ENCODE measurements at places on chromosomes 4 and X. TPM values are rescaled to one million over a fixed set of nuclear protein-coding genes. Genes with fewer than 3 reads are reported as not detected.
A peak's percentile ranks its signal among the peaks of the same experiment; 100 is the strongest.

DNA sequence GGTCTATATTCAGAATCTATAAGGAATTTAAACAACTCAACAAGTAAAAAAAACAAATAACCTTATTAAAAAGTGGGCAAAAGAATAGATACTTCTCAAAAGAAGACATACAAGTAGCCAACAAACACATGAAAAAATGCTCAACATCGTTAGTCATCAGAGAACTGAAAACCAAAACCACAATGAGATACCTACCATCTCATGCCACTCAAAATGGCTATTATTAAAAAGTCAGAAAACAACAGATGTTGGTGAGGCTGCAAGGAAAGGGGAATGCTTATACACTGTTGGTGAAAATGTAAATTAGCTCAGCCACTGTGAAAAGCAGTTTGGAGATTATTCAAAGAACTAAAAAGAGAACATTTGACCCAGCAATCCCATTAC is 201.6 kb downstream of the QDPR start:
- peaks cover 6% of the 10 kb centered on the region for H3K27me3 ChIP-seq
- H3K36me3 ChIP-seq, result no peaks in the 10 kb centered on the region
- H3K4me3 ChIP-seq, result no peak overlapping the region
- H3K27ac ChIP-seq, result no peak overlapping the region
- H3K4me1 ChIP-seq, result no peaks in the 10 kb centered on the region

DNA sequence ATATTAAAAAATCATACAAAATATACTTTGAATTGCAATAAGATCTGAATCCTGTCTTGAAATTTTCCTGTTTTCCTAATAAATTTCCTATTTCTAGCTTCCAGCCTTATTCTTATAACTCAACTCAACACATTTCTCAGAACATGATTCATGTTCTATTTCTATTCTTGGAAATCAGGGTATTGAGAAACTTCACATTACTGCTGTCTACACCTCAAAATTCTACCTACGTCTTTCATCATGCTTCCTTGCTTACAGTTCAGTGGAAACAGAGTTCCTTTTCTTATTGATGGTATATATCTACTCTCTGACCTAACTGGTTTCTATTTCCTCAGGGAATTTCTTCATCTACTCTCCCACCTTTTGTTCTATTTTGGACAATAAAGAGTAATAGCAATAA is 2139.0 kb downstream of the ARAP2 start:
- DNase-seq, result no peak
- no peaks in the 10 kb centered on the region for H3K36me3 ChIP-seq
- H3K27ac ChIP-seq, result no peak overlapping the region
- H3K27me3 ChIP-seq, result no peaks in the 10 kb centered on the region

DNA sequence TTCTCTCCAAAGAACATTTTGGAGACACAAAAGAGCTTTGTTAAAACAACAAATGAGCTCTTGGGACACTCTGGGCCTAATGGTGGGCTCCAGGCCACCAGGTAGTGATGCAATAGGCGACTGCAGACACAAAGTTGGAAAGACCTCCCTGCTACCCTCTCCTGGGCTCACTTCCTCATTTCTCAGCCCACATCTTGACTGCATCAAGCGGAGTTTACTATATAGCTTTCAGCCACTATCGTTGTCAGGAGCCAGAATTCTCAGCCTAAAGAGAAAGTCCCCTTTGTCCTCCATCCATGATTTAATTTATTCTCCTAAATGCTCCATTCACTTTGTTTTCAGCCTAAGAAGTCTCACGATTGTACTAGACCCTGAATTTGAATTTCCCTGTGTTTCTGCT is 114.9 kb downstream of the EFHC2 start:
- H3K4me1 ChIP-seq, result peaks cover 6% of the 10 kb centered on the region
- no peaks in the 10 kb centered on the region for H3K27me3 ChIP-seq
- no peaks in the 10 kb centered on the region for H3K36me3 ChIP-seq
- no peak overlapping the region for H3K4me3 ChIP-seq
- DNase-seq, result no peak

- H3K36me3 ChIP-seq, result no peaks in the 10 kb centered on the region
- H3K4me1 ChIP-seq, result peaks cover 10% of the 10 kb centered on the region
- no peak overlapping the region for H3K27ac ChIP-seq
- peaks cover under 1% of the 10 kb centered on the region for H3K27me3 ChIP-seq
These were observed 11.4 kb downstream of the IL9R start for GRCh38 chrX:156008915-156009314.

GRCh38 chr4:43690116-43690515 is 758.5 kb downstream of the KCTD8 start:
- no peak overlapping the region for H3K4me3 ChIP-seq
- H3K36me3 ChIP-seq, result no peaks in the 10 kb centered on the region
- no peak for DNase-seq
- no peak overlapping the region for H3K27ac ChIP-seq
- no peaks in the 10 kb centered on the region for H3K4me1 ChIP-seq
- no peaks in the 10 kb centered on the region for H3K27me3 ChIP-seq

DNA sequence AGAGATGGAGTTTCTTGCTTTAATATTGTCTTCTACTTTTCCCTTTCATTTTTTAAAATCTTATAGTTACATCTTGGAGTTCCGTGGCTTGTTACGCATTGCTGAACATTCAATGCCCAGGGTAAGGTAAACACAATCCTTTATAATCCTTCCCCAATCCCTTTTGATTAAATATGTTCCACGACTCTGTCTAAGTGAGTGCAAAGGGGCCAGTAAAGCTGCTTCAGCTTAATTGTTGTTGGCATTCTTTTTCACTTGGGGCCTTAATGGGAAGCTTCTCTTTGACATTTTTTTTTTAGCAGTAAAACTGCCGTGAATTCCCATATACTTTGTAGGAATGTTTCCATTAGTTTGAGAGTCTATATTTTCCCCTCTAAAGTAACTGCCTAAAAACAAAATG is 1028.1 kb downstream of the C4orf33 start:
- H3K36me3 ChIP-seq, result no peaks in the 10 kb centered on the region
- H3K4me3 ChIP-seq, result no peak overlapping the region
- no peaks in the 10 kb centered on the region for H3K4me1 ChIP-seq
- no peak overlapping the region for H3K27ac ChIP-seq
- no peaks in the 10 kb centered on the region for H3K27me3 ChIP-seq
- DNase-seq, result no peak

- no peak overlapping the region for H3K4me3 ChIP-seq
- no peak for DNase-seq
- H3K27me3 ChIP-seq, result no peaks in the 10 kb centered on the region
These were observed 29.9 kb downstream of the CPEB2 start for GRCh38 chr4:15031993-15032675.

DNA sequence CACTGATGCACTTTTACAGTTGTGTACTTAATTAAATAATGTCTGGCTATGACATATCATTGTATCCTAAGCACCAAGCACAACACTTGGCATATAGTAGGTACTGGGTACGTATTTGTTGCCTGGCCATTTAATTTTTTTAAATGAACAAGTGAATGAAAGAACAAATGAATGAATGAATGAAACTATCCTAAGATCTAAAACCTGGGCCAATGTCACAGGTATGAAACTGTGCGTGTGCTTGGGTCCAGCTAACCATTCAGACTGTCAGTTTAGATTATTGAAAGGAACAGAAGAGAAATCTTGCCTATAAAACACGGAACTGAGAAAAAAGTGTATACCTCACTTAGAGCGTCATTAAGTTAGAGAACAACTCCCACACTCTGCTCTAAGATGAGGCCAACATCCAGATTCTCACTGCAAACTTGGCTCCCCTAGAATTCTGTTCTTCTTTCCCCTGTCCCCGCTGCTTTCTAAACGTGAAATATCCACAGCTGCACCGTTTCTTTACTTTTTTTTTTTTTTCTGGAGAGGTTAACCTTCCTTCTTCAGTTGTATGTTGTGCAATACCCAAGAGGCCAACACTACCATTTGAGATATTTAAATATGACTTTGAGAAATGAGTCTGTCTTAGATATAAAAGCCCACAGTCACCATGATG is 17.3 kb upstream of the SEL1L3 start:
- DNase-seq, result no peak
- H3K4me3 ChIP-seq, result no peak overlapping the region

GRCh38 chrX:42954880-42955279 is 176.9 kb upstream of the PPP1R2C start:
- peaks cover 8% of the 10 kb centered on the region for H3K4me1 ChIP-seq
- H3K27ac ChIP-seq, result no peak overlapping the region
- no peak for DNase-seq
- no peaks in the 10 kb centered on the region for H3K27me3 ChIP-seq
- no peaks in the 10 kb centered on the region for H3K36me3 ChIP-seq

GRCh38 chr4:39834269-39834668 is 136.3 kb downstream of the UBE2K start:
- no peak for DNase-seq
- no peaks in the 10 kb centered on the region for H3K27me3 ChIP-seq
- peaks cover 46% of the 10 kb centered on the region for H3K36me3 ChIP-seq
- H3K4me3 ChIP-seq, result no peak overlapping the region
- H3K27ac ChIP-seq, result no peak overlapping the region
- H3K4me1 ChIP-seq, result no peaks in the 10 kb centered on the region

GRCh38 chrX:65601530-65602220 is 65.8 kb upstream of the MSN start:
- peak overlapping the region; percentile 94 for H3K27ac ChIP-seq
- H3K27me3 ChIP-seq, result no peaks in the 10 kb centered on the region
- peaks cover 5% of the 10 kb centered on the region for H3K36me3 ChIP-seq
- H3K4me3 ChIP-seq, result peak overlapping the region; percentile 39
- H3K4me1 ChIP-seq, result peaks cover 59% of the 10 kb centered on the region

DNA sequence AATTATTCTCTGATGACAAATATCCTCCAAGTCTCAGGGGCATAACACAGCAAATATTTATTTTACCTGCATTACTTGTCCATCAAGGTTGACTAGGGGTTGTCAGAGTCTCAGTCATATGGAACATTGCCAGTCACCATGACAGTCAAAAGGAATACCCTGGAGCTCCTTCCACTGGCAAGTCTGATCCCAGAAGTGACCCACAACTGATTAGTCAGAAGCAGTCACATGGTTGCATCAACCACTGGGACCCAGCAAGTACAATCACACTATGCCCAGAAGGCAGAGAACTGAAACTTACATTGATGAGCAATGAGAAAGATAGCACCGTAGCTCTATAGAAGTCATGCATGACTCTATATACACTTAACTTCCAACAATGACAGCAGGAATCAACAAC is 41.9 kb upstream of the SOD3 start:
- H3K27me3 ChIP-seq, result no peaks in the 10 kb centered on the region
- no peak overlapping the region for H3K27ac ChIP-seq
- DNase-seq, result no peak
- no peaks in the 10 kb centered on the region for H3K36me3 ChIP-seq
- no peak overlapping the region for H3K4me3 ChIP-seq

DNA sequence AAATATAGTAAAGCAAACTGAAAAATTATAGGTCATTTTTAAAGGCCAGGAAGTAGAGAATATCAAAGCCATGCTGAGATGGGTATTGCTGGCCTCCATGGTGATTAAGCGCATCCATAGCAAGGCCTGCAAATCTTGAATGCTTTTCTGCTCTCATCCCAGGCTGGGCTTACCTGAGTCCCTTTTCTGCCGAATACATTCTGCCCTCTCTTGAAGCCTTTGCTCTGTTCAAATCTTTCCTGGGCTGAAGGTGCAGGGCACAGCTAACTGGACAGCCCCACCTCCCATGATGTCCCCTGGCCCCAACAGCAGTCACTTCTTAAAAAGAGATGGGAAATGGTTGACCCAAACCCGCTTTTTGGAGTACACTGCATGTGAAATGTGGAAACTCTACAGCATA is 10.1 kb upstream of the EIF1AX start:
- DNase-seq, result no peak
- H3K36me3 ChIP-seq, result peaks cover 36% of the 10 kb centered on the region
- H3K4me3 ChIP-seq, result no peak overlapping the region
- no peak overlapping the region for H3K27ac ChIP-seq

The MXRA5 gene
- not detected for total RNA-seq

The SATL1 gene
- not detected for total RNA-seq

The H2BW2 gene
- not detected for total RNA-seq

The SH3D19 gene
- total RNA-seq, result not detected

The S100G gene
- not detected for total RNA-seq

The SLC9B1 gene
- total RNA-seq, result 0.52 TPM

The SHOX gene
- total RNA-seq, result not detected

Data from activated T-helper 1 cell treated with anti-CD3 and anti-CD28 coated beads, Interleukin-12 subunit alpha, Interleukin-12 subunit beta, Interleukin-2, Interleukin-4 antibody, amounts not matched to agents 30 ng/mL and 10 ng/mL and 1 ng/mL, durations not matched to agents 14 hours and 24 hours and 36 hours (primary cell).